GM23338 (cell line): ENCODE measurements at places on chromosomes 4 and X. TPM values are rescaled to one million over a fixed set of nuclear protein-coding genes. Genes with fewer than 3 reads are reported as not detected.

Gene DMD
- total RNA-seq = 7.6 and 12.5 TPM in 2 replicates

Gene GPR119
- total RNA-seq = not detected in 2 replicates

Gene FMR1
- 36.5 and 44.3 TPM in 2 replicates for total RNA-seq

Gene POU3F4
- 0.62 and 1.1 TPM in 2 replicates for total RNA-seq

Gene FSTL5
- 0.27 and 0.49 TPM in 2 replicates for total RNA-seq

Gene ATP1B4
- total RNA-seq = not detected in 2 replicates

Gene SPIN2A
- 1.4 and 2.6 TPM in 2 replicates for total RNA-seq

Gene CRMP1
- total RNA-seq = 143 and 146 TPM in 2 replicates

Gene TMEM184C
- 42.2 TPM in 2 replicates for total RNA-seq

Gene CPZ
- total RNA-seq = 37.3 and 43.1 TPM in 2 replicates

DNA sequence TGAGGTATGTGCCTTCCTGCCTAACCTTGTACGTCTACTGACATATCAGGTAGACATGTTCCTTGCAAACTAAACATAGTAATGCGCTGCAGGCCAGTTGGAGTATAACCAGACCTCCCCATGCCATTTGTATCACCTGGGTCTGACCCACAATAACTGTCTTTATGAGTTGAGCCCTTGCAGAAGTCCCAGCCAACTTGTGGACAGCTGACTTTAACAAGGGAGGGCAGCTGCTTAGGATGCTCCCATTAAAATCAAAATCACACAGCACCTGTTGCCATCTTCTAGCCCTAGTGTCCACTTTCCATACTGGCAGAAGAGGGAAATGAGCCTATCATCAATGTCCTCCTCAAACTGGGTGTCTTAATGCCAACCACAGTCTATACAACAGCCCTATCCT lies 41.6 kb downstream of the KANTR start:
- no peaks in the 10 kb centered on the region for H3K27me3 ChIP-seq
- no peaks in the 10 kb centered on the region for H3K4me1 ChIP-seq
- no peak overlapping the region for H3K27ac ChIP-seq
- no peak for DNase-seq
- no peaks in the 10 kb centered on the region for H3K36me3 ChIP-seq
- H3K4me3 ChIP-seq = no peak overlapping the region

DNA sequence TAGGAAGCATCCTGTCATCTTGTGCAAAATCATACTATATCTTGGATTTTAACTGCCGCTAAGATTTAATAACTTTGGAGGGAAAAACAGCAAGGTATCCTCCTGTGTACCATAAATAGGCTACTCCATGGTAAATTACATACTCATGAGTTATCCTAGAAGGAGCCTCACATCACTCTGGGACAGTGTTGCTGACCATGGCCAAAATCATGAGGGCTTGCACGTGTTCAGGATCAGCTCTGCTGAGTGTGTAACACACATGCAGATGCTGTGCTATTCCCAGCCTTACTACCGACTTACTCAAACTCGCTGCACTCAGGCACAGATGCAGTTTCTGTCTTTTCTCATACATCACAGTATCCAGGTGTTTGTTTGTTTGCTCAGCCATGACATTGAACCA lies 56.6 kb downstream of the DKK2 start:
- H3K27ac ChIP-seq = no peak overlapping the region
- H3K36me3 ChIP-seq = no peaks in the 10 kb centered on the region
- DNase-seq = no peak
- no peak overlapping the region for H3K4me3 ChIP-seq
- no peaks in the 10 kb centered on the region for H3K27me3 ChIP-seq

DNA sequence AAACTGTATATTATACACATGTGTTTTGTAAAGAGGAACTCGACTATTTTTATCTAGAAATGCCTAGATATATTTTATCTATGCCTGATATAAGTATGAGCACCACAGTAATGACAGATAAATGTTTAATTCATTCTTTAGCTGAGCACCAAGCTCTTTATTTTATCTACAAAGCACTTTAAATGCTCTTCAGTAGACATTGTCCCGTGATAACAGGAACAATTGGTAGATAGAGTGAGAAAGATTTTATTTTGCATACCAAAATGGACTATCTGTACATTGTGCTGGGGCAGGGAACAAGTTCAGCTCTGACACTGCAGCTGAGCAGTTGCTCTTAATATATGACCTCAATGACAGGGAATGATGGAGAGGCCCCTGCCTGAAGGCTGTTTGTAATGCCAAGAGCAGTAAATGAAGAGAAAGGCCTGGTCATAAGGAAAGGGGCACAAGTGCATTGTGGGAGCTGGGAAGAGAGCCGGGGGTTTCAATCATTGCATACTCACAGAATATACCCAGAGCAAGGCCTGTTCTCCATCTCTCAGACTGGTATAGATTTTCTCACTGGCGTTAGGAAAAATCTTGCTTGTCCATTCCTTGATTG lies 57.3 kb downstream of the SEPTIN11 start:
- H3K4me3 ChIP-seq = no peak overlapping the region
- no peak for DNase-seq
- peaks cover 8% of the 10 kb centered on the region; the same call in 1 of the 2 replicates for H3K36me3 ChIP-seq

DNA sequence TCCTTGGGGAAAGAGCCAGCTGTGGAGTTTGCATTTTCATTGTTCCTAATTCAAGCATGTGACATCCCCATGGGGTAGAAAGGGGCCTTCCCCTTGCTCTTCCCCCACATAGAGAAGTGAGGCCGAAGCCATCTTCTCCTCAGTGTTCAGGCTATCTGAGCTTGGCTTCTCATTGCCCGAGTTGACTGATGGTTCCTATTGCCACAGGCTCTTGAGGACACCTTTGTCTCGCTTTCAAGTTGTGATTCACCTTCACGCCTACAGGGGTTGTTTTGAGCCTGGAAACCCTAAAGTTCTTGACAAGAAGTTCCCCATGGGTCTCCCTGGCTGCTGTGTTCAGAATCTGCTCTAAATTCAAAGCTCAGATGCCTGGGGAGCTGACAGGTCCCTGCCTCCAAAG lies 25.0 kb downstream of the CCNQ start:
- H3K4me3 ChIP-seq = no peak overlapping the region
- H3K4me1 ChIP-seq = no peaks in the 10 kb centered on the region
- no peak overlapping the region for H3K27ac ChIP-seq
- no peaks in the 10 kb centered on the region for H3K27me3 ChIP-seq

- H3K4me1 ChIP-seq = peaks cover 8% of the 10 kb centered on the region
- DNase-seq = peak; percentile 82
These were observed 952 bp downstream of the ARSD start for GRCh38 chrX:2928191-2928582.

GRCh38 chr4:36779601-36780000 lies 464.9 kb upstream of the NWD2 start:
- no peak overlapping the region for H3K4me3 ChIP-seq
- H3K27ac ChIP-seq = no peak overlapping the region
- no peak for DNase-seq
- no peaks in the 10 kb centered on the region for H3K36me3 ChIP-seq
- H3K27me3 ChIP-seq = no peaks in the 10 kb centered on the region

DNA sequence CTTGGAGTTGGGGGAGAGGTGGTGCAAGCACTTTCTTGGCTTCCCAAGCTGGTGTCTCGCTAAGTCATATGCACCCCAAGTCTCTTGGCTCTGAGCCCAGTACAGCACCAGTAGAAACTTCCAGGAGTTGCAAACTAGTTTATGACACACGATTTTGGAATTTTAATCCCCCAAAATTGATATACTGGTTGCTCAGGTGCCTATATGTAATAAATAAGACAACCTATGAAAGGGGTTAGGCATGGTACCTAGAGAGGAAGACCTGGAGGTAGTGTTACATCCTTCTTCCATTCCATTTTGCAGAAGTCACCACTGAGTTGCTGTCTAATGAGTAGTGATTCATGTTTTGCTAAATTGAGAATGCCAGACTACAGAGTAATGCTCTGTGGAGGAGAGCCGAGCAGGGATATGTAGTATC lies 4.3 kb upstream of the SLC4A4 start:
- H3K36me3 ChIP-seq = no peaks in the 10 kb centered on the region
- H3K4me1 ChIP-seq = no peaks in the 10 kb centered on the region
- no peak for DNase-seq
- no peak overlapping the region for H3K4me3 ChIP-seq

DNA sequence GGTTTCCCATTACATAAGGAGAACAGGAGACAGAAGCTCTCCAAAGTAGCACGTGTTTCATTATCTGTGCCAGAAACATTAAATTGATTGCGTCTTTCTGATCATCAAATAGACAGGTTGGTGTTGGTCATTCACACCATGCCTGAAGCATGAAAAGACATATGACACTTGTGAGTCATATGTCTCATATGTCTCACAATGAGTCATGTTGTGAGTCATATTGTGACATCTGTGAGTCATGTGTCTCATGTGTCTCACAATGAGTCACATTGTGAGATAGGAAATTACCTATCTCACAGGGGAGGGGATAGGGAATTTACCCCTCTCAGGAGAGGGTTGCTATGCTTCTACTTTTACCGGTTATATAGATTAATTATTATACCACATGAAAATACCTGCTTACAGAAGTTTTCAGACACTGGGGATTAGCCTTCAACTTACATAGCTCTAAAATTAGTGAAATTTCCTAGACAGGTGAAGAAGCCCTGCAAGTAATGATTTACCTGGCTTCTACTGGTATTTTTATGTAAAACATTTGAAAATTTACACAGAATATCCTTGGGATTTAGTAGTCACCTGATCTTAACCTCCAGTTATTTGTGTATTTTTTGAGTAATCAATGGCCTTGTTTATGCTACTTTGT lies 80.8 kb downstream of the NPFFR2 start:
- H3K4me1 ChIP-seq = no peaks in the 10 kb centered on the region; the same call in 1 of the 2 replicates
- no peaks in the 10 kb centered on the region for H3K27me3 ChIP-seq
- no peak overlapping the region for H3K27ac ChIP-seq
- no peak for DNase-seq
- H3K4me3 ChIP-seq = no peak overlapping the region

- H3K36me3 ChIP-seq = 0 out of 2 replicates have a peak, but pooled peaks cover 3% of the 10 kb centered on the region
- no peak overlapping the region for H3K27ac ChIP-seq
These were observed 102.1 kb upstream of the VAMP7 start for GRCh38 chrX:155778844-155779553.

DNA sequence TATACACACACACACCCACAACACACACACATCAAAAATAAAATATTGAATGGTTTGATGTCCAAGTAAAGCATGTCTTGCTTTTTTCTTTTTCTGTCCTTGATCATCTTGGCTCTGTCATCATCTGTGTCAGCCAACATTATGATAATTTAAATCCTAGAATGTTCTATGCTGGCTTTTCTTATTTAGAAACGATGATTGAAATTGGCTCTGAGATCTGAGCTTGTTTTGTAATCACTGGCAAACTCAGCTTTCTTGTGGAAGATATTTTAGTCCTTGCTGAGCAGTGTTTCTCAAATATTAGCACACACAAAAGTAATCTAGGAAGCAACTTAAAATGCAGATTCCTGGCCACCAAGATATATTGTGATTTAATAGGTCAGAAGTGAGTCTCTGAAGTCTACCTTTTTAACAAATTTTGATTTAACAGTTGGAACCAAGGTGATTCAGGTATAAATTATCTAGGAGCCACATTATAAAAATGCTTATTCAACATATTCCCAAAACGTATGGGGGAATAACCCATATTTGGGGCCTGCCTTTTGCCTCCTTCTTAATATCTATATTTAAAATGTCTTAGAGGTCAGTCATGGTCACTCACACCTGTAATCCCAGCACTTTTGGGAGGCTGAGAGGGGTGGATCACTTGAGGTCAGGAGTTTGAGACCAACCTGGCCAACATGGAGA lies 24.0 kb upstream of the DSPP start:
- peaks cover 5% of the 10 kb centered on the region; the same call in 1 of the 2 replicates for H3K4me1 ChIP-seq
- no peaks in the 10 kb centered on the region for H3K36me3 ChIP-seq
- H3K4me3 ChIP-seq = no peak overlapping the region
- no peaks in the 10 kb centered on the region for H3K27me3 ChIP-seq

- no peak overlapping the region for H3K4me3 ChIP-seq
- H3K4me1 ChIP-seq = no peaks in the 10 kb centered on the region
- H3K36me3 ChIP-seq = no peaks in the 10 kb centered on the region
- H3K27ac ChIP-seq = no peak overlapping the region
- H3K27me3 ChIP-seq = no peaks in the 10 kb centered on the region
- DNase-seq = no peak
These were observed 23.8 kb downstream of the NOX1 start for GRCh38 chrX:100850317-100850716.

- no peaks in the 10 kb centered on the region for H3K36me3 ChIP-seq
- no peak for DNase-seq
- no peaks in the 10 kb centered on the region for H3K27me3 ChIP-seq
- H3K27ac ChIP-seq = no peak overlapping the region
These were observed 10.1 kb upstream of the LOC101059915 start for GRCh38 chrX:71657267-71657666.

DNA sequence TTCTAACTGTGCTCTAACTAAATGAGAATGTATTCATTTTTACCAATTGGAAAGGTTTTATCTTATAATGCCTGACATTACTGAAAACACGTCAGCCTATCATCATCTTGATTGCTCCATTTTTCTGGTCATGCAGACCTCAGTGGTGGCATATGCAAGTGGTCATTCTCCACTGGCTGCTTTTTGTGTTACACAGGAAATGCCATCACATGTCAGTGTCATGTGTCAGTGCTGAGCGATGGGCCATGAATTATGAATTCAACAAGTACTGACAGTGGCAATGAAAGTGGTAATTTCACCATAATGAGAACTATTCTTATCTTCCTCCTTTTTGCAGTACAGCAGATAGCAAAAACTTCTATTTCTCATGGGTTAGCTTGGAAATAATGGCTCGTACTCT lies 190.5 kb downstream of the PACRGL start:
- DNase-seq = no peak
- H3K27ac ChIP-seq = no peak overlapping the region
- H3K4me3 ChIP-seq = no peak overlapping the region
- H3K36me3 ChIP-seq = no peaks in the 10 kb centered on the region
- H3K4me1 ChIP-seq = peaks cover 14% of the 10 kb centered on the region

GRCh38 chr4:15794905-15795304 lies 16.8 kb downstream of the CD38 start:
- no peak overlapping the region for H3K27ac ChIP-seq
- no peak for DNase-seq
- H3K36me3 ChIP-seq = no peaks in the 10 kb centered on the region
- H3K4me1 ChIP-seq = no peaks in the 10 kb centered on the region
- H3K4me3 ChIP-seq = no peak overlapping the region

DNA sequence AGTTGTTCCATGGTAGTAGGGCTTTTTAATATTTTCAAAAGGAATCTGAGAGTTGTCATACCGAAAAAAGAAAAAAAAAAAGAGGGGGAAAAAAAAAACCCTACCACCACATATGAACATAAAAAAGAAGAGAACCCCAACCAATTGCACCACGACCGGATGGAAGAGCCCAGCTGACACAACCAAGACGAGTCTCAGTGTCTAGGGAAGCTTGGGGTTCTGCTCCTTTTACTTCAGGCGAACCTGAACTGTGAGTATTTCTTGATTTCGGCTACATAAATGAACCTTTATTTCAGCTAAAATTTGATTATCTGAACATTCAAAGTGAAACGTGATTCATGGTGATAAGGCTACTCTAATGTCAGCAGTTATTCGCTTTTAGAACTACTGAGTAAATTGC lies at the start of gene GPR34:
GPR34 (plus strand) TSS at position 139 of the 400 bp plus-strand sequence. CDS start 6,661 bp downstream, outside the sequence.
- H3K27ac ChIP-seq = no peak within 1 kb of the TSS
- no peaks in the 10 kb centered on the region for H3K27me3 ChIP-seq
- H3K4me1 ChIP-seq = no peaks in the 10 kb centered on the region
- H3K4me3 ChIP-seq = no peak within 1 kb of the TSS
- H3K36me3 ChIP-seq = no peaks in the 10 kb centered on the region

- H3K4me1 ChIP-seq = peaks cover 18% of the 10 kb centered on the region
- no peak for DNase-seq
- H3K27me3 ChIP-seq = no peaks in the 10 kb centered on the region
- no peaks in the 10 kb centered on the region for H3K36me3 ChIP-seq
- H3K4me3 ChIP-seq = no peak overlapping the region
These were observed 35.4 kb downstream of the IGFBP7 start for GRCh38 chr4:57074744-57075143.

GRCh38 chrX:132810964-132811712 lies 147.3 kb downstream of the HS6ST2 start:
- DNase-seq = no peak
- no peaks in the 10 kb centered on the region for H3K4me1 ChIP-seq
- H3K36me3 ChIP-seq = no peaks in the 10 kb centered on the region
- H3K27ac ChIP-seq = no peak overlapping the region
- H3K27me3 ChIP-seq = no peaks in the 10 kb centered on the region
